NCI-H446 treated with DMSO at 0.1 percent for 48 hours (cell line): ENCODE measurements at places on chromosomes 16 and 17.

DNA sequence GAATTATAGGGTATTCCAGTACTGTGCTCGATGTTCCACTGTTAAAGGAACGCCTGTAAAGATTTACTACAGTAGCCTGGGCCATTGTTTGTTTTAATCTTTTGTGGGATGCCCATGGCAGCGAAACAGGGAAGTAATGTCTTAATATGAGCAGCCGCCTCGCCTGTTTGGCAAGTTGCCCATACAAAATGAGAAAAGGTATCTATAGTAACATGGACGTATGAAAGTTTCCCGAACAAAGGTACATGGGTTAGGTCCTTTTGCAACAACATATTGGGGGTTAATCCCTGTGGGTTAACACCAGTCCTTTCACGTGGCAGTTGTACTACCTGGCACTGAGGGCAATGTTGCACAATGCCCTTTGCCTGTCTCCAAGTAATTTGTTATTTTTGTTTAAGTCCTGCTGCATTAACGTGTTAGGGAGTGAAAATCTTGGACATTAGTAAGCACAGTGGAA lies 21.1 kb upstream of the TMC5 start:
- no peak for DNase-seq

GRCh38 chr16:18833707-18834505 lies 32.6 kb upstream of the ARL6IP1 start:
- DNase-seq = no peak

DNA sequence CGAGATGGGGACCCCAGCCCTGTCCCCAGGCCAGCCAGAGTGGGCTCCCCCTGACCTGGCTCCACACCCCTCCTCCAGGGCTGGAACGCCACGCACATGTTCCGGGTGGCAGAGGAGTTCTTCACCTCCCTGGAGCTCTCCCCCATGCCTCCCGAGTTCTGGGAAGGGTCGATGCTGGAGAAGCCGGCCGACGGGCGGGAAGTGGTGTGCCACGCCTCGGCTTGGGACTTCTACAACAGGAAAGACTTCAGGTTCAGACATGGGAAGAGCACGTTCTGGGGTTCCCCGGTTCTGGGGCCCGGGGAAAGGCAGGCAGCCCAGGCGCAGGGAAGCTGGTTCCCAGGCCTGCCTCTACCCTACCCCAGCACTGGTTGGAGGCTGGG lies 4.6 kb downstream of the ACE start:
- no peak for DNase-seq

DNA sequence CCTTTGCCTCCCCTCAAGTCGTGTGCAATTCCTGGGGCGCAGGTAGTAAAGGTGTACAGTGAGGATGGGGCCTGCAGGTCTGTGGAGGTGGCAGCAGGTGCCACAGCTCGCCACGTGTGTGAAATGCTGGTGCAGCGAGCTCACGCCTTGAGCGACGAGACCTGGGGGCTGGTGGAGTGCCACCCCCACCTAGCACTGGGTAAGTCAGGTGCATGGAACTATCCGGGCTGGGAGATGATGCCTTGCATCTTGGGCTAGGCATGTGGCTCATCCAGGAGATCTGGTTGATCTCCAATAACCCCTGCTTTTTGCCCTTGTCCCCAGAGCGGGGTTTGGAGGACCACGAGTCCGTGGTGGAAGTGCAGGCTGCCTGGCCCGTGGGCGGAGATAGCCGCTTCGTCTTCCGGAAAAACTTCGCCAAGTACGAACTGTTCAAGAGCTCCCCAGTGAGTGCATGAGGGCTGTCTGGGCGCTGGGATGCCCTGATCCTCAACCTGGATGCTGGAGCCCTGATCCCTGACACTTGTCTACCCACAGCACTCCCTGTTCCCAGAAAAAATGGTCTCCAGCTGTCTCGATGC lies 5.2 kb downstream of the GRB7 start:
- DNase-seq = no peak

DNA sequence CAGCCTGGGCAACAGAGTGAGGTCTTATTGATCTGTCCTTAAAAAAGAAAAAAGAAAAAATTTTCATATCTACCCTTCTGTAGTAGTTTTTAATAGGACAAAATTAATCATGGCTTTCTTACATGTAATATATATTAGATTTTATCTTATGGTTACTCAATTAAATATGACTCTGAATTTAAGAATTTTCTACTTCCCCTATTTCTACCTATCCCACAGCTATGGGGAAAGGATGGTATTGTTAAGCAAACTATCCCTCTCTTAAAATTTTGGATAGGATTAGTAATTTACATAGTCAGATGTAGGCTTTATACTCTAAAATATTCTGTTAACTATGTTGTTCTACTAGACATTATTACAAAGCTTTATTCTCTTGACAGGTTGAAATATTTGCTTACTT lies 62.5 kb downstream of the NQO1 start:
- no peak for DNase-seq
